ENCODE measurements at places on chromosomes 2 and 18. TPM values are rescaled to one million over a fixed set of nuclear protein-coding genes. Genes with fewer than 3 reads are reported as not detected.
A peak's percentile ranks its signal among the peaks of the same experiment; 100 is the strongest.

MYOM1 gene
- polyA plus RNA-seq = 10.2 TPM

CD8B2 gene
- 0.20 TPM for polyA plus RNA-seq

GRCh38 chr2:168801471-168801870 lies 966 bp upstream of the NOSTRIN start:
- DNase-seq = no peak

DNA sequence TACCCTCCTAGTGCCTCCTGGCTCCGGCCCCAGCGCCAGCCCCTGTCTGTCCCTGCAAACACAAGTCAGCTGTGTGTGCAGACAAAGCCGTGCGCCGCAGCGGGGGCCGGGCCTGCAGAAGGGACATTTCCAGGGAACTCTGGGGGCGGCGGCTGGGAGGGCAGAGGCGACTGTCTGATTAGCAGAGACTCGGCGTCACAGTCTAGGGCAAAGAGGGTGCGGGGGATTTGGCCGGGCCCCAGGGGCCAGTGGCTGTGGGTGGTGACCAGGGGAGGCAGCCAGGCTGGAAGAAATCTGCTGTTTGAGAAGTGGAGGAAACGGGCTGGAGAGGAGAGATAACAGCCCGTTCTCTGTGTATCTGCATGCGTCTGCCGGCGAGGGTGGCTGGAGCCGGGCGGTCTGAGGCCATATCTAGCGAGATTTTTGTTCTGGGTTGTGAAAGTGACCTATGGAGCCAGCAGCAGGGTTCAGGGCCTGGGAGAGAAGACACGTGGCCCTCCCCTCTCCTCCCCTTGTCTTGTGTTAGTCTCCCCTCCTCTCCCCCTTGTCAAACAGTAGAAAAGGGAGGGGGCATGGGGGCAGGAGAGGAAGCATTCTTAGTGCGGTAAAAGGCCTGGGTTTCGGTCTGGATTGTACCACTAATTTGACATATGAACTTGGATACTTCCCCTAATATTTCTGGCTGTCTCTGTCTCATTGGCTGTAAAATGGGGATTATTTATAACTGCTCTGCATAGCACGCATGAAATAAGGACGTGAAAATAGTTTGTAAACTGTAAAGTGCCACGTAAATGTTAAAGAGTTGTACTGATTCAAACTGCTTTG lies 169.4 kb downstream of the SMAD7 start:
- peak; percentile 74 for DNase-seq

GRCh38 chr2:201950606-201951005 lies 83.0 kb upstream of the FZD7 start:
- DNase-seq = no peak

GRCh38 chr2:235394278-235394828 lies 99.5 kb upstream of the AGAP1 start:
- no peak for DNase-seq

DNA sequence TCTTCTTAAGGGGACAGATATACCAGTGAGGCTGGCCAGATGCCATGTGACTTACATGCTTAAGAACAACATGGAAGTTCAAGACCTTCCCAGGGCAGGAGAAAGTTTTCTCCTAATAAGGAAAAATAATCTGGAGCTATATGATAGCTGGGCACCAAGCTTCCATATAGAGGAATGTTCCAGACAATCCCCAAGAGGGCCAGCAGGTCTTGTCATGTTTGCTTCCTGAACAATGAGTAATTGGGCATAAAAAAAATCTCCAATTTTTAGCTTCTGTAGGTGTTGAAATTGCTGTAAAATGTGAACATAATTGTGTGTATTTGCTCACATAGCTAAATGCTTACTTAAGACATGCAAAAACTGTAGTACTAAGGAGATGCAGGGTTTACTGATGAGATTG lies 809.5 kb upstream of the PIK3C3 start:
- no peak for DNase-seq

DNA sequence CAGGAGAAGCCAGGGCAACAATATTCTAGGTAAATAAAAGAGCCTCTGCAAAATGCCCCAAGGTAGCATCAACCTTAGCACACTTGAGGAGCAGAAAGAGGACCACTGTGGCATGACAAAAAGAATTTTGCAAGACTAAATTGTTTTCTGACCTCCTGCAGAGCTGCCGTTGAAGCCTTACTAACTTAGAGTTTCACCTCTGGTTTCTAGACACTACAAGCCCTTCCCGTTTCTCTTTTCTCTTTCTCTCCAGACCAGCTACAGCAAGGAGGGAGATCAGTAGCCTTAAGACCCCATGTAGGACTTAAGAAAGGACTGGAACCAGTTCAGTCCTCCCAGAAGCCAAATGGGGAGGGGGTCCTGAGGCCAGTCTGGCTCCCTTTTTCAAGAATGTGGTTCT lies 73.3 kb upstream of the SP3 start:
- DNase-seq = no peak

DNA sequence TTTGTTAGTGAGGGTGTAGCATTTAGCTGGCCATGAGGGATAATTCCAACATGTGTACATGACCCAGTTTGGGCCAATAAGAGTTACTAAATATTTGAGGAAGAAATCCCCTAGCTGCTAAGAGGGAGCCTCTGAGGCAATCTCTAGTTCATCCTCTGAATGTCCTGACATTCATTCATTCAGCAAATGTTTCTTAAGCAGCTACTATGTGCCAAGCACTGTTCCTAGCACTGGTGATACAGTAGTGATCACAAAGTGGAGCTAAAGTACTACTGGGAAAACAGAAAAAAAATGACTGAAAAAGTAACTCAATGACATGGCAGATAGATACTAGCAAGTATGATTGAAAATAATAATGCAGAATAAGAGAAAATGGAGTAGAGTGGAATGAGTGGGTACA lies 79.8 kb upstream of the PID1 start:
- DNase-seq = no peak

DNA sequence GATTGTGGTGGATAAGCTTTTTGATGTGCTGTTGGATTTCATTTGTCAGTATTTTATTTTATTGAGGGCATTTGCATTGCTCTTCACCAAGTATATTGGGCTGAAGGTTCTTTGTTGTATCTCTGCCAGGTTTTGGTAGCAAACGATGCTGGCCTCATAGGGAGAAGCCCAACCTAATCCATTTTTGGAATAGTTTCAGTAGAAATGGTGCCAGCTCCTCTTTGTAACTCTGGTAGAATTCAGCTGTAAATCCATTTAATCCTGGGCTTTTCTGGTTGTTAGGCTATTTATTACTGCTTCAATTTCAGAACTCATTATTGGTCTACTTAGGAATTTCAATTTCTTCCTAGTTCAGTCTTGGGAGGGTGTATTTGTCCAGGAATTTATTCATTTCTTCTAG lies 309.8 kb upstream of the SETBP1 start:
- DNase-seq = no peak

- DNase-seq = no peak
These were observed 267.0 kb downstream of the STK39 start for GRCh38 chr2:167980439-167980838.

Measured in renal cortex interstitium (tissue), 15 donors.